Foreskin melanocyte (primary cell): ENCODE measurements at places on chromosomes 5 and 9.

- DNase-seq: no peak
Measured at GRCh38 chr9:95670122-95670521, 153.4 kb upstream of the PTCH1 start.

- no peak for DNase-seq
Measured at GRCh38 chr5:103951776-103952175, 389.2 kb upstream of the NUDT12 start.

GRCh38 chr5:98468188-98468869 is 305.1 kb upstream of the RGMB start:
- DNase-seq: peak; percentile 79

GRCh38 chr5:116675626-116675910 is 100.9 kb upstream of the SEMA6A start:
- DNase-seq: no peak

DNA sequence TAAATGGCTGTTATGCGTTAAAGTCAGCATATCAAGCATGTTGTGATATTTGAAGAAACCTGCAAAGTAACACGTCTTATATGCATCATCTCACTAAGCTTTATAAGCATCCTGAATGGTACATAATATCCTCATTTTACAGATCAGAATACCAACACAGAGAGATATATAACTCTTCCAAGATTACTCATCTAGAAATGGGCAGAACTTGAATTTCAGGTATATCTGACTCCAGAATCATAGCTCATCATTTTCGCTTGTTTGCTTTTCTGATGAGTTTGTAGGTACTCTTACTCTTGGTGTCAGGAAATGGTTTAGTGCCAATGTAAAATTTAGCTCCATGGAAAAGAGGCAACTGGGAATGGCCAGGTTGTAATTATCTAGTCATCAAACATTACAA is 232.3 kb upstream of the ANKH start:
- DNase-seq: no peak

GRCh38 chr9:4887556-4887955 is 94.8 kb downstream of the RCL1 start:
- no peak for DNase-seq

GRCh38 chr5:159427180-159428012 is 97.1 kb upstream of the IL12B start:
- DNase-seq: no peak

GRCh38 chr5:9149988-9150387 is 395.9 kb downstream of the SEMA5A start:
- no peak for DNase-seq

GRCh38 chr5:174799121-174799520 is 74.7 kb downstream of the MSX2 start:
- DNase-seq: no peak
